Activated naive CD4-positive, alpha-beta T cell treated with Interleukin-2 at 50 U/mL for 16 hours (primary cell): ENCODE measurements at places on chromosomes 12 and 14.
A peak's percentile ranks its signal among the peaks of the same experiment; 100 is the strongest.

- no peak for DNase-seq
Measured at GRCh38 chr12:53115891-53116648, 12.8 kb downstream of the SOAT2 start.

GRCh38 chr12:83985084-83985483, 927.5 kb downstream of the SLC6A15 start:
- DNase-seq = no peak

GRCh38 chr12:81518638-81519037, 240.5 kb downstream of the PPFIA2 start:
- DNase-seq = no peak

- no peak for DNase-seq
Measured at GRCh38 chr12:68913682-68914081, 19.3 kb downstream of the CPM start.

DNA sequence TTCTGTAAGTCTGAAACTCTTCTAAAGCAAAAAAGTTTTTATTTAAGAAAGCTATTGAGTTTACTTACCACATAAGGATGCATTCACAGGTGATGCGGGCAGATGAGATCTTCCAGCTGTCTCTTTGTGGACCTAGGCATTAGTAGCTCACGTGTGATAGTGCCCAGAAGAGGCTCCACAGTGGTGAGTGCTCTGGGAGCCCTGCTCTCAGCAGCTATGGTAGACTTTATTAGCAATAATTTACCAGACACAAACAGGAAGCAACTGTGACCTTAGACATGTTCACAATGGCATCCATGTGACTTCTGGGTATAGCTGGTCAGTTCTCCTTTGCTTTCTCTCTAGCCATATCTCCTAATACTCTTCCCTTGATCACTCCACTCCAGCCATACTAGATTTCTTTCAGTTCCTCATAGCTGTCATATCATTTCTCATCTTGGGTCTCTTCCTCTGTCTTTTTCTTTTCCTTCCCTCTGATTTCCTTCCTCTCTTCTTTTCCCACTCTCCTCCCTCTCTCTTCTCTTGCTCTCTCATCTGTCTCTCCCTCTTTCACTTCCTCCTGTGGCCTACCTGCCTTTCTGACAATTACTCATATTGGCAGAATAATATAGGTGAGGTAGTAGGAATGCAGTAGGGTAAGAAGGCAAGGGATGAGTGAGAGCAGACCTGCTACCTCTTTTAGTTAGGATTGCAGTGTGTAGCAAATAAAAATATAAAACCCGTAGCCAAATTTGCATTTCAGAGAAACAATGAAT, 75.2 kb upstream of the SCAF11 start:
- no peak for DNase-seq

DNA sequence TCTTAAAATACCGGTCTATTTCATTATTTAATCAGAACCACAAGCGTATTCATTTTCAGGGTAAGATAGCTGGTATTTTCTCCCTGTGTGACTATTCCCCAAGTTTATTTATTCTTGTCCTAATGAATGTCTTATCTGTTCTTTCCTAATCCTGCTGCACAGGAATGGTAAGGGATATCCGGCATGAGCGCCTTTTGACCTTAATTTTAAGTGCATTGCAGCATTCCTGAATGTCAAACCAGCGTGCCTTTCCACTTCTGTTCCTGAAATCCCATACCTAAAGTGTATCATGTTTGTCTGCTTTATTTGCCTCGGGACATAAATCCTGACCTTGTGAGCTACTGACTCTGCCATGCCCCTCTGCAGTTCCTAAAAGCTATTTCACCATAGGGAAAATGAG, 1713.2 kb upstream of the FLRT2 start:
- DNase-seq = no peak

DNA sequence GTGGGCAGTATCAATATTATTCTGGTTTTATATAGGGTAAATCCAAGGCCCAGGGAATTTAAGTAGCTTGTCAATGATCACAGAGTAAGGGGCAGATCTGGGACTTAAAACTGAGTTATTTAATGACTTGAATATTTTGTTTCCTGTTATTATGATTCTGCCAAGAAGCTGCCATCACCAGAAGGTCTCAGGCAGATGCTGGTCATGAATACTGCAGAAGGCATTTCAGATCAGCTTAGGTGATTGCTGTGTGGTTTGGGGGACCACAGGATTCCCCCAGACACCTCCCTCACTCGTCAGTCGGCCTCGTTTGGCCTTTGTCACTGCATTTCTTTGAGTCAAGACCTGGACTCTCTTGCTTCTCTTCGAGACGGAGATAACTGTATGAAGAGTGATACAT, 47.7 kb upstream of the EVL start:
- no peak for DNase-seq

GRCh38 chr12:32140877-32141276, 34.2 kb downstream of the BICD1 start:
- no peak for DNase-seq

DNA sequence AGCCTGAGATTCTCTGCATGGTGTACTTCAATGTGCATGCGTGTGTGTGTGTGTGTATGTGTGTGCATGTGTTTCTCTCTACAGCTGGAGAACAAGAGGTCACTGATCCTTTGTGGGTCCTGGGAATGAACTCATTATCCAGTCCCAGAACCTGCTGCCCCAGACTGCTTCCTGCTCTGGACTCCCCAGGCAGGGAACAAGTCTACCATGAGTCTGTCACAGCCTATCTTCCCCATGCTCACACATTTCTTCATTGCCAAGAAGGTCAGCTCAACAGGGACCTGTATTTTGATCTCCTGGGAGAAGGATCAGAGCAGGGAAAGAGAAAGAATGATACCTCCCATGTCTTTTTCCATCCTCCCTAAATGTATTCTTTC, 2.9 kb upstream of the AGAP2 start:
- no peak for DNase-seq

GRCh38 chr12:82880442-82880901, 193.8 kb downstream of the TMTC2 start:
- no peak for DNase-seq

DNA sequence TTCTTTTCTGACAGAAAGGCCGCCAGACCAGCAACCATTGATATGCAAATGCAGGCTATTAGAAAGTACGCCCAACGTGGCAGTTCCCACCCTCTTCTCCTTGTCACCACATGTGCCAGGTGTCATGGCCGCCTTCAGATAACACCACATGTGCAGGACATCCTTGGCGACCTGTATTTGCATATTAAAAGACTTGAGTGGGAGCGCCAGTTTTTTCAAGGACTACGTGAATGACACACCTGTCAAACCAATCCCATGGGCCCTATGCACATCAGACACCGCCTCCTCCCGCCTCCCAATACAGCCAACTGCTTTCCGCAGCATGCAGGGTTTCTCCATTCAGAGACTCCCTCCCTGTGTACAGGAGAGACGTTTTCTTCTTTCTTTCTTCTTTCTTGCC, 318.6 kb upstream of the FAR2 start:
- no peak for DNase-seq

GRCh38 chr12:105337391-105337790, 6.9 kb downstream of the C12orf75 start:
- DNase-seq = no peak

DNA sequence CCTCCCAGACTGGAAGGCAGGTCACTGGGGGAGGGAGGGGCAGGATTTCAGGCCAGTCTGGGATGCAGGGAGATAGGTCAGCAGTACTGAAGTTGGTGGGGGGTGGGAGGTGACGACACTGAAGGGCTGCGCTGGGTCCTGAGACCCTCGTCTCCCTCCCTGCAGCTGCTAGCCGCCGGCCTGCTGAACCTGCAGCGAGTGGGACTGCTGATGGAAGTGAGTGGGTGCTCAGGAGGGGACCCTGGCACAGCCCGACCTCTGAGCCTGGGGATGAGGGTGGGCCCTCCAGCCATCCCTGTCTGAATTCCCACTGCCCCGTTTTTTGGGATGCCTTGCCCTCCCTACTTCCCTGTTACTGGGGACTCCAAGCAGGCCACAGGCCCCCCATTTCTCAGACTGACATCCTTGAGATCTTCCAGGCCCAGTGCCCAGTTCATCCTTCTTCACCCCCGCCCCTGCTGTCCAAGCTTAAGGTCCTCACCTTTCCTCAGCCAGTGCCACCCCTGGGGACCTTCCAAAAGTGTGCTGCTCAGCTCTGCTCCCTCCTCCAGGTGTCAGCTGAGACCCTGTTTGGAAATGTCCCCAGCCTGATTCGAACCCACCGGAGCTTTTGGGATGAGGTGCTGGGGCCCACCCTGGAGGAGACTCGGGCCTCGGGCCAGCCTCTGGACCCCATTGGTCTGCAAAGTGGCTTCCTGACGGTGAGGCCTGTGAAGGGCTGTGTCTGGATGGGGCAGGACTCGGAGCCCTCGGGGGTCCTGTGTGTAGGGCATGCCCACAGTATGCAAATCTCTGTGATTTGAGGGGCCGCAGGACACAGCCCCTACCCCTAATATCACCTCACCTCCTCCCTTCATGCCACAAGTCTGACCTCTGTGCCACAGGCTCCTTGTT, 5.5 kb downstream of the PLEKHG6 start:
- no peak for DNase-seq

GRCh38 chr14:56998728-56999127, 188.4 kb upstream of the OTX2 start:
- DNase-seq = no peak

- no peak for DNase-seq
Measured at GRCh38 chr14:87899228-87899627, 93.8 kb downstream of the GALC start.

GRCh38 chr12:45419317-45419814, 203.5 kb downstream of the ANO6 start:
- no peak for DNase-seq

GRCh38 chr12:3077572-3078081, 448 bp downstream of the TSPAN9 start:
- DNase-seq = peak; percentile 3

GRCh38 chr12:93273834-93274564, 103.7 kb upstream of the NUDT4 start:
- no peak for DNase-seq

- no peak for DNase-seq
Measured at GRCh38 chr14:103894034-103894722, 34.1 kb upstream of the TDRD9 start.

DNA sequence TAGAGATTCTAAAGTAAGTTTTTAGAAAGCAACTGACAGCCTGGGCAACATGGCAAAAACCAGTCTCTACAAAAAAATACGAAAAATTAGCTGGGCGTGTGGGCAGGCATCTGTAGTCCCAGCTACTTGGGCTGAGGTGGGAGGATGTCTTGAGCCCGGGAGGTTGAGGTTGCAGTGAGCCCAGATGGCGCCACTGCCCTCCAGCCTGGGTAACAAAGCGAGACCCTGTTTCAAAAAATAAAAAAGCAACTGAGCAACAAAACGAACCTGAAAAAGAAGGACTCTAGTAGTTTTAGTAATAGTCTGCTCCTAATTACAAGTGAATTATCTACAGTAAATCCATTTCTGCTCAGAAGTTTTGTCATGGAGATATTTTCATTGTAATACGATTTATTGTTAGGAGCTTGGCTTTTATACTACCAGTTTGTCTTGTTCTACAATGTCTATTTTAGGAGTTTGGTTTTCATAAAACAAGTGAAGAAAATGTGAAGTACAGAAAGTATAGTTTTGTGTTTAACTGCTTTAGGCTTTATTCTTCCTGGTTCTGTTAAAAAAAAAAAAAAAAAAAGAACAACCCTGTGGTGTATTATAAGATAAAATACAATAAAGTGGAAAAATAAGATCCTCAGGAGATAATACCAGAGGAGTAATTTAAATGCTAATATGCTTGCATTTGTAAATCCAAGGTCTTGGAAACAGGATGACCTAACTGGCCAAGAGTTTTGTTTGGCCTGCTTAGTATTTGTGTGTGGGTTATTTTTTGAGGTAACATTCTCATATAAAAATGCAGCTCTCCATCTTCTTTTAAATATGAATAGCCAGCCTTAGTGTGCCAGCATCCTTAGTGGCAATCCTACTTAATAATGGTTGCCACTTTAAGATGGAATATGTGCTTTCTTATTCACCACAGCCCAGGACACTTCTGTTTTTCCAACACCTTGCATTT, 2.8 kb downstream of the TMX1 start:
- no peak for DNase-seq
